Activated naive CD4-positive, alpha-beta T cell (primary cell): ENCODE measurements at places on chromosomes 6 and 20.

- DNase-seq = no peak
Measured at GRCh38 chr6:53896196-53896595, 101.4 kb downstream of the LRRC1 start.

DNA sequence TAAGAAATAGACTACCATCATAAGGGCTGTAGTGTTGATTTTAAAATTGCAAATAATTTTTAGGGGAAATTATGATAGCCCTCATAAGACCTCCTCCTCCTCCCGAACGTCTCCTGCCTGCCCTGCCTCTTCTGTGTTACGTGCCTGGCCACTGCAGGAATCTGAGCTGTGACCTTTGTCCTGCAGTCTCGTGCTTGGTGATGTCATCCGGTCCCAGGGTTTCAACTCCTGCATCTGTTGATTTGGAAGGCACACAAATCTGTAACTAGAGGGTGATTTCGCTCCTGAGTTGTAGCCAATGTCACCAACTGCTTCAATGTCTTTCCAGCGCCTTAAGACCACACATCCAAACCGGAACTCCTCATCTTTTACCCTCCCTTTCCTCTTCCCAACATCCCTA lies 163.2 kb downstream of the AIG1 start:
- DNase-seq = no peak

- no peak for DNase-seq
Measured at GRCh38 chr6:125196613-125197012, 43.0 kb downstream of the TPD52L1 start.

- DNase-seq = no peak
Measured at GRCh38 chr6:137951064-137951597, 84.1 kb downstream of the TNFAIP3 start.

DNA sequence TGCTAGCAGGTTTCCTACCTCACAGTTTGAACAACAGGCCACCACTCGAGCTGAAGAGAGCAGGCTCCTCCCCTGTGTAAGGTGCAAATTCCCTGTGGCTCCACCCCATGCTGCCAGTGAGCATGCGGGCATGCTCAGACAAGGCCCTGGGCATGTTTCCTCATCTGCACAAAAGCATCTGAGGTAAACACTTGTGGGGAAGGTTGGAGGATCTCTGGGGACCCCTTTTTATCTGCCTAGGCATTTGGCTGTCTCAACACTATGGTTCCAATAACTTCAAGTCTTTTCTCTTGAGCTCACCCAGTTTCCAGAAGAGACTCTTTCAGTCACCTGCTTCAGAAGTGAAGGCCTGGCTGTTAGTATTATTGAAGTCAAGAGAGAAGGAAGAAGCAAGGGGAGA lies 9.4 kb downstream of the C6orf58 start:
- no peak for DNase-seq

DNA sequence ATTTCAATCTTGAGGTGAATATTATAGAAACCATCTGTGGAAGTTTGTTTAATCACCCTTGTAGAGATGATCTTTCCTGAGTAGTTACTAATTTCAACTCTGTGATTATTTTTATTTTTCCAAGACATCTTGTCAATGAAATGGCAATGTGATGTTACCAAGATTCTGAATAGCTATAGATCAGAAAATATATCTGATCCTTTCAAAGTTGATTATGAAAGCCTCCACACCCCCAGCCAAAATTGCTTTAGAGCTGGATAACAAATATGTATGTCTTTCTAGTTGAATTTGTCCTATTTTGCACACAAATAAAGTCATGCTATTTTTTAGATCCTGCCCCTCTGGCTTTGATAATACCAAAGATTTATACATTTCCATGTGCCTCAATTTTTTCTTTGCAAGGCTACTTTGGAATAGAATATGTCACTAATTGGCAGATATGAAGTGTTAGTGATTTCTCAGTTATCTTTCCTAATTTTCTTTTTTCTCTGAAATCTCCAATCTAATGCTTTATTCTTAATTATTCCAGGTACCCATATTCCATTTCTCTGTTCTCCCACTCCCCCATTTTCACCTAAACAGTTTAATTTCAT lies 5.0 kb downstream of the SIM1 start:
- no peak for DNase-seq

DNA sequence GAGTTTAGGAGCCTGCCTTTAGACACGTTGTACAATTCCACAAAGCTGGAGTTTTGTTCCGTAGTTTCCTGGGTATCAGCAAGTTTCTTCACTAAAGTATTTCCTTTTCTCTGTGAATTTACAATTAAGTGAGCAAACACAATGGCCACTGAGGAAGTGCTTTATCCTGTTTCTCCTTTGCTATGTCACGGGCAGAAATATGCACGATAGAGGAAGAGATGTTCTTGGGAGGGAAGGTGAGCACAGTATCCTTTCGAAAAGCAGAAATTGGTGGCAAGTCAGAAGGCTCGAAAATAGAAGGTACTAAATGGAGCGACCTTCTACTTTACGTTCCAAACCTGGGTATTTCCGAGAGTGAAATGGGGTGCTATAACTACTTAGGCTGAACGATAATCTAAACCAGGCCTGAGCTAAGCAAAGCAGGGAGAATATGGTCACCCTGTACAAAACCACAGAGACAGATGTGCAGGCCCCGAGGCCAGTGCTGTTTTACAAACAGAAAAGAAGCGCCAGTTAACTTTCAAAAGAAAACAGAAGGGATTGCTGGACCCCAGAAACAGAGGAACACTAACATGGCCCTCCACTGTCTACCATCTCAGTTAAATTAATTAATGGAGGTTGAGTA lies 259.6 kb downstream of the TBC1D7 start:
- DNase-seq = no peak

DNA sequence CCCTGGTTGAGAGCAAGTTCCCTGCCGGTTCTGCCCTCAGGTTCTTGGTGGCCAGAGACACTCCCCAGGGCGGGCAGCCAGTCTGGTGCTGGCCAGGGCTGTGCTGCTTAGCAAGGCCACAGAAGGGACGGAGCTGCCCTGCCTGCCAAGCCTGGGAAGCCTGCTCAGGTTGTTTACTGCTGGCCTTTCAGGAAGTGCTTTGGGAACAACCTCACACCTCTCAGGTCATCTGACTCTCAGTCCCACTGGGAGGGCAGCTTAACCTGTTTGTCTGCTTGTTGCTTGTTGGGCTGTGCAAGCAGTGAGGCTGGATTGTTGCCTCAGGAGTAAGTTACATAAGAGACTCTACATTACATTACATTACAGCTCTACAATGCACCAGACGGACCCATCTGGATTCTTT lies 75.8 kb upstream of the AFDN start:
- DNase-seq = no peak

GRCh38 chr6:167998215-167998614 lies 744 bp downstream of the KIF25 start:
- DNase-seq = no peak

DNA sequence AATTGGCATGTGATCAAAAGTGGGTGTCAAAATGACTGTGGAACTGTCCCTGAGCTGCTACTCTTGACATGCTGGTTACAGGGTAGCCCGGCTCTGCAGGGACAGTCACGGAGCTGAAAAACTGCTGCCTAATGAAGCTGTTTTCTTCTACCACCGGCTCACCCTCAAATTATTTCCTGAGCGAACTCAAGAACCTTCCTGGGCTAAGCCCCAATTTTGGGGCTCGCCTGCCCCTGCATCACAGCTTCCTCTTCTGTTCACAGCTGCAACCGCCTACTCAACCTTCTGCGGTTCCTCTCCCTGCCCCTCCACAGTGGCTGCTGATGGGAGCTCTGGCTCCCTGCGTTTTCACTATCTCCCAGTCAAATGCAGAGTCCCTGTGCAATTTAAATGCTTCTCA lies 110.8 kb upstream of the MLN start:
- DNase-seq = no peak

GRCh38 chr6:40832691-40833090 lies 206.3 kb downstream of the UNC5CL start:
- DNase-seq = no peak

GRCh38 chr20:3753098-3753497 lies 14.5 kb downstream of the ADISSP start:
- no peak for DNase-seq

- DNase-seq = no peak
Measured at GRCh38 chr20:57759724-57760123, 49.9 kb upstream of the PMEPA1 start.

DNA sequence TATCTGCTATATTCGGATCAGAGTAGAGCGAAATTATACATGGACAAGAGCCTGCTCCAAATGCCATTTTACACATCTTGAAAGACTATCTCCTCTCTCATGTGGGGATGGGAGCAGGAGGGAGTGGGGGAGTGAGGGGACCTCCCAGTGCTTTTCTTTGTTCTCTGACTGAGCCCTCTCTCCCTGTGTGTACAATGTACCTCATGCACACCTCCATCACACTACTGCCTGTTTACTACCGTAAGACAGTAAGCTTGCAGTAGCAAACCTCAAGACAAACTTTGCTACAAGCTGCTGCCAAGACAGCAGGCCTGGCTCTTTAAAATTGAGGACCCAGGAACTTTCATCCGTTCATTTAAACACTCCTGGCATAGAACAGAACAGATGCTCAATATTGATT lies 7.2 kb downstream of the NHSL1 start:
- no peak for DNase-seq

DNA sequence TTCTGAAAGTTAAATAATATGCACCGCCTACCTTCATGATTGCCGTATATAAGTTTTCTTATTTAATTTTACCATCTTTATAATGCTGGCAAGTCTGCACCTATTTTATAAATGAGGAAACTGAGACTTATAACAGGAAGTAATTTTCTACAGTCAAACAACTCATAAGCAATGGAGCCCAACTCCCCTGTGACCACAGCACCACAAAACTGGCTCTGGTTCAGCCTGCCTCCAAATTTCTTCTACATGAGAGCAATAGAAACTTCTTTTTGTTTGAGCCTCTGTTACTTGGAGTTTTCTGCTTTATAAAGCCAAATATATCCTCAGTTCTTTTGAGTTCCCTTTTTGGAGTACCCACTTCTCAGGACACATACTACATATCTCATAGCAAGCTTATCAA lies 131.1 kb upstream of the HSF2 start:
- DNase-seq = no peak

DNA sequence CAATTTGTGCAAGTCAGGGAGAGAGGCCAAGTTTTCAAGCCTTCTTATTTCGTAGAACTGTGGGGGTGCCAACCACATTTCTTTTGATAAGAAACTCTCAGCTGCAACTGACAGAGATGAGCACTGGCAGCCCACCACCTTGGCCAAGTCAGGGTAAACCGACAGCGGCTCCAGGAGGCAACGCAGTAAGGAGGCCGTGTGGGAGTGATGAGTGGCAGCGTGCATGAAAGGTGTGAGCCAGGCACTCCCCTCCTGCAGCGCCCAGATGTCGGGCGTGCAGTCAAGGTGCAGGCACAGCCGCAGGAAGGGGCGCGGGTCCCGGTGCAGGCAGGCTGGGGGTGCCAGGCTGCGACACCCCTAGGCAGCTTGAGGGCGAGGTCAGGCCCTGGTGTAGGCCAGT lies 49.2 kb upstream of the HDAC2 start:
- no peak for DNase-seq

- no peak for DNase-seq
Measured at GRCh38 chr6:160305926-160306713, 42.1 kb upstream of the SLC22A3 start.

GRCh38 chr20:36861875-36862801 lies 13.8 kb upstream of the TLDC2 start:
- no peak for DNase-seq

DNA sequence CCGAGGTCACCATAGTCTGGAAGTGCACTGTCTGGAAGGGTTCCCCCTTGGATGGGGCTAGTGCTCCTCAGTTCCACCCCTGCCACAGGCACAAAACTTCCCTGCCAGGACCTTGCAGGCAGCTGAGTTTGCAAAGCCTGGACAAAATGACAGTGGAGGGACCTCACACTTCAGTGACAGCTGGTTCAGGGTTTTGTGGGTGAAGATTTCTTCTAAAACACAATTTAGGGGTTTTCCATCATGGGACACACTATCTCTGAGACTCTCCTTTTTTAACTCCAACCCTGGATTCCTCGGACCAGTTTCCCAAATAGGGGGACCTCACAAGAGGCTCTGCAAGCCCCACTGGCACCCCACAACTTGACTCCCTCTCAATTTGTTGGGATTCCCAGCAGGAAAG lies 33.6 kb upstream of the PREX1 start:
- no peak for DNase-seq

DNA sequence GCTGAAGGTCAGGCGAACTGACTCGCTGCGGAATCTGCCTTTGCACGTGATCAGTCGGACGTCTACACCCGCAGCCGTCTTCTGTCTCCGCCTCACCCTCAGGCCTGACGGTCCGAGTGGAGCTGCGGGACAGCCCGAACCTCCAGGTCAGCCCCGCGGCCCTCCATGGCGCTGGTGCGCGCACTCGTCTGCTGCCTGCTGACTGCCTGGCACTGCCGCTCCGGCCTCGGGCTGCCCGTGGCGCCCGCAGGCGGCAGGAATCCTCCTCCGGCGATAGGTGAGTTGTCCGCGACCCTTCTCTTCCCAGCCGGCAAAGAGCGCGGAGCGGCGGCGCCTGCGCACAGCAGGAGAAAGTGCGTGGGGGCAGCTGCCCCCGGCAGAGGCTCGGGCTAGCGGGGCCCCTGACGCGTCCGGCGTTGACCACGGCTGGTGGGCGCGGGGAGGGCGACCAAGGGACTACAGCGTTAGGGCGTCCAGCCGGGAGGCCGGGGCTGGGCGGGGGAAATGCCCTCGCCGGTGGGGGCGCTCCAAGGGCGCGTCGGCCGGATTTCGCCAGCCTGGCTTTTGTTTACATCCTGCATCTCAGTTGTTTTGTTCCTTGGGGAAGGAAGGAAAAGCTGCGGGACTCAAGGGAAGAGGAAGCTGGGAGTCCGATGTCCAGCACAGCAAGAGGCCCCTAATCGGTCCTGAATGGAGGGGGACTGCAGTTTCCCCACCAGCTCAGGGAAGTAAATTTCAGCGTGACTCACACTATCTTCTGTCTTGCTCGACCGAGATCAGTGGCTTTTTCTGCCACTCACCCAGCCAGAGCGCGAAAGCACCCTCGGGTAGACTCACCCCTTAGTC lies at the start of gene SMPDL3A:
Gene SMPDL3A (plus strand): TSS at position 77 of the 846 bp plus-strand sequence. CDS start 89 bp downstream, at position 166.
- no peak for DNase-seq

DNA sequence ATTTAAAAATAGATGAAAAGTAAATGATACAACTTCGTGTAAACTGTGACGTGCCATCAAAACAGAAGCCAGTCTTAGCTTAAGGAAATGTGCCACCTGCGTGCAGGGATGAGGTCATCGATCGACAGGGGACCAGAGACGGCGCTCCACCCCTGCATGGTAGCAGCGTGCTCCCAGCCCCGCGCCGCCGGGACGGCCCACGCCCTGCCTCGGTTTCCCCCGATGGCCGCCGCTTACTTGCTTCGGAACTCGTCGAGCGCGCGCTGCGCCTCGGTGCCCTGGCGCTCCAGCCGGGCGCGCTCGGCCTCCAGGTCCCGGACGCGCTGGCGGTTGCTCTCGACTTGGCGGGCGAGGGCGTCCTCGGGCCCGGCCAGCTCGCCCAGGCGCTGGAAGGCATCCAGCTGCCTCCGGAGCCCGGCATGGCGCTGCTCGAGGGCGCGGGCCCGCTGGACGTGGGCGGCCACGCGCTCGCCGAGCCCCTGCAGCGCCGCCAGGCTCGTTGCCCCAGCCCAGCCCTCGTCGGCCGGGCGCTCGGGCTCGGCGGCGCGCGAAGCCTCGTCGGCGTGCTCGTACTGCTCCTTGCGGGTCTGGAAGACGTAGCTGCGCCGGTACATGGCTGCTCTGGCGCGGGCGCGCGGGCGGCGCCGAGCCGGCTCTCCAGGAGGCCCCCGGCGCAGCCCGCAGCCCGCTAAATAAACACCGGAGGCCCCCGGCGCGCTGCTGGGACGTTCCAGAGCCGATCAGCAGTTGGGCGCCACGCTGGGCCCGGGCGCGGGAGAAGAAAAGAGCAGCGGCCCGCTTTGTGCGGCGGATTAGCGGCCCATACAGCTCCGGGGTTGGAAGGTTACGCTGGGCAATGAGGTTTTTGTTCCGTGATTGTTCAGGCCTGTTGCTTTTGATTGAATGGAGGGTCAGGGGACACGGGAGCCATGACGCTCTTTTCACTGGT lies at the start of gene BFSP1:
Gene BFSP1 (minus strand): TSS at position 664 of the 949 bp plus-strand sequence. CDS start 50 bp downstream, at position 614.
- no peak for DNase-seq
